ENCODE measurements at places on chromosomes 5 and 9.

- no peak for DNase-seq
Measured at GRCh38 chr9:114385397-114386181, 2.2 kb downstream of the AKNA start.

DNA sequence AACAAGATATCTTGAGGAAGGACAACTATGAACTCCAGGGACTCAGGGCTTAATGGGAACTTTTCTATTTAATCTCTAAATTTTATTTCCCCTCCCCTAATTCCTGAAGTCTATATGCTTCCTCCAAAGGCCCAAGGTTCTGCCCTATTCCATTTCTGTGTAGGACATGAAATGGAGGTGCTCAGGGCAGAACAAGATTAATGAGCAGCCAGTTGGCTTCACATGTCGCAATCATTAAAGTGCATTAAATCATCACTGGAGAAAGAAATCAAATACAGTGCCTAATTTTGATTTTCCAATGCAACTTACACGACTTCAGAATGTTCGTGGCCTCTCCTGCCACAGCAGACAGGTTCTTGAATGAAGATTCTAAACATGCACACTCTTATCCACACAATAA is 862.1 kb downstream of the PTPRD start:
- DNase-seq: no peak

DNA sequence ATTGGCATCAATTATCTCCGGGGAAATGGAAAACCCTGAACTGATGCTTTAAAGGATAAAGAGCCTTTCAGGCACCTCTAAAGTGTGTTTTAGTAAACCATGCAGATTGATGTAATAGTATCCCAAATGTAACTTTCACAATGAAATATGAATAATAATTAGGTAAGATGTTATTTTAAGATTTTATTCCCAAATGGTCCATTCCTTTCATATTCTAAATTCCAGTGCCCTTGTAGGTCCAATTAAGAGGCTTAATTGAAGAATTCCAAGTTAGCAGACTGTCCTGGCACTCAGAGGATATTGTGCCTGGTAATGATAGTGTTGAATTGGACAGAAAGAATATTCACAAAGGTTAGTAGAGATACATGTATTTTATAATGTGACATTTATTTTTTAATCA is 352.5 kb upstream of the NUDT12 start:
- DNase-seq: no peak

DNA sequence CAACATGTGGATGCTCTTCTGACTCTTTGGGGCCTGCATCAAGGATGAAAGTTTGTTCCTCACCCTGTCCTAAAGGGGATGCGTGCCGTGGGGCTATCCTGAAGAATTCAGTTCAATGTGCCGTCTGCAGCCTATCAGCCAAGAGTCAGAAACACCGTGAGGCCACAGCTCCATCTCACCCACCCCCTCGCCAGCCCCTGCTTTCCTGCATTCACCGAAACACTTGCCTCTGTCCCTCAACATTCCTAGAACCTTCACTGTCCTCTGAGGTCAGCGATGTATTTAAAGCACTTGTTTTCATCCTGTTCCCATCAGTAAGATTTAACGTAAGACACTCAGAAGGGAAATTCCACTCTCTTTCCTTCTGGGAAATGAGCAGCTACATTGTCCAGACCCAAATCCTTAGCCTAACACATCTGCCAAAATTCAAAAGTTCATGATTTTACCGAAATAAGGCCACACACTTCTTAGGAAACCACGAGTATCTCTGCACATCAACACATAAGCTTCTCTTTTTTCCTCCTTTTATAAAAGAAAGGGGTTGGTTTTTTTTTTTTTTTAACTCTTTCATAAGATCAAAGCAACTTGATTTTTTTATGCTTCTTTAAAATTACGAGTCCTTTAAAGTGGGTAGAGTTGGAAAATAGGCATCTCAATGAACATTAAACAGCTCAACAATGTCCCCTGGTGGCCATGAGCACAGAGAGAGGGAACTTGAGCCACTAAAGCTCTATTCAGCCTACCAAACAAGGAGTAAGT is 100.7 kb downstream of the SUSD1 start:
- no peak for DNase-seq

GRCh38 chr5:16508730-16509531 is 43.3 kb upstream of the ZNF622 start:
- no peak for DNase-seq

DNA sequence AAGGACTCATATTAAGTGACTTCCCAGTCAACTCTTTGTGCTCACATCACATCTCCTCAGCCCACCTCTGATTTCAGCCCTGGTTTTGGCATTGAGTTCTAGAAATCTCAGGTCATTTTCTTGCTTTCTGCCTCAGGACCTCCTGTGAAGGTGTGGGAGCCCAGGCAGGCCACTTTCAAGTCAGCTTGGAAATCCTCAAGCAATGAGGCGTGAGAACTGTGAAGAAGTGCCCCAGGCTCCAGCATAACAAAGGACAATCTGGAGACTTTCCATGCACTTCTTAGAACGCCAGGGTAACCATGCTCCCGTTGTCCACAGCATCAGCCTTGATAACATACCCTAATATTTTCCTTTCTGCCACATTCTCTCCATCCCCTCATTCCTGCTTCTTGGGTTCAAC is 131.2 kb upstream of the MAP3K1 start:
- no peak for DNase-seq

DNA sequence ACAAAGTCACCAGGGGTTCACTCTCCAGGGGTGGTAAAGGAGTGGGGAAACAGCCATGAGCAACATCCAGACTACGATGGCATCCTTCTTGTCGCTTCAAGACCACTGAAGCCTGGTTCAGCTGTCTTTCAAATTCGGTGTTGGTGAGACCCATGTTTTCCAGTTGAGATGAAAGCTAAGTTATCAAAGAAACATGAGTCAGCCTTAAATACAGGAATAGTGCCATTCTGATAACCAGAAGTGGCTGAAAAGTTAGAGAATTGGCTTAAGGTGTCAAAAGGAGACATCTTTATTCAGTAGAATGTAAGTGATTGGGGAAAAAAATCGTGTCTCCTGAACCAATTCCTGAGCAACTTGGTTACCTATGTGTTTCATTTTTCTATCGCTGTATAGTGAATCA is 7.0 kb upstream of the CARD19 start:
- no peak for DNase-seq

DNA sequence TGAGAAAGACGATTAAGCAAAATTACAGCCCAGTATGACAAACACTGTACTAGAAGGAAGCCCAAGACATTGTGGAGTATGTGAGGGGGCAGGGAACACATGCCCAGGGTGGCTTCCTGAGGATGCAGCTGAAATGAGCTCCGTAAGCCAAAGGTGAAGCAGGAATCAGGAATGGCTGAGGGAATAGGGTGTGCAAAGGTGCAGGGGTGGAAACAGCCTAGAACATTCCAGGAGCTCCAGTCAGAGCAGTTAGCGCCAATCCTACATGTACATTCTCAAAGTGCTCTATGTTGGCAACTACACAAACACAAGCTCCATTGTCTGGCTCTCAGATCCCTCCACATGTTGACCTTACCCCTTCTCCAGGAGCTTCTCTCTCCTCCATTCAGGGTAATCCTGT is 257.9 kb downstream of the MAN2A1 start:
- DNase-seq: no peak

- no peak for DNase-seq
Measured at GRCh38 chr9:115008536-115009270, 78.3 kb upstream of the TNFSF8 start.

GRCh38 chr5:64312491-64312890 is 146.8 kb downstream of the RNF180 start:
- DNase-seq: no peak

- DNase-seq: no peak
Measured at GRCh38 chr5:10563110-10563944, 543 bp upstream of the ANKRD33B start.

- DNase-seq: no peak
Measured at GRCh38 chr9:21096172-21096900, 18.6 kb upstream of the IFNB1 start.

- DNase-seq: peak; percentile 31
Measured at GRCh38 chr9:12640016-12640587, 53.1 kb upstream of the TYRP1 start.

GRCh38 chr9:120919843-120920805 is 6.5 kb downstream of the TRAF1 start:
- DNase-seq: no peak

DNA sequence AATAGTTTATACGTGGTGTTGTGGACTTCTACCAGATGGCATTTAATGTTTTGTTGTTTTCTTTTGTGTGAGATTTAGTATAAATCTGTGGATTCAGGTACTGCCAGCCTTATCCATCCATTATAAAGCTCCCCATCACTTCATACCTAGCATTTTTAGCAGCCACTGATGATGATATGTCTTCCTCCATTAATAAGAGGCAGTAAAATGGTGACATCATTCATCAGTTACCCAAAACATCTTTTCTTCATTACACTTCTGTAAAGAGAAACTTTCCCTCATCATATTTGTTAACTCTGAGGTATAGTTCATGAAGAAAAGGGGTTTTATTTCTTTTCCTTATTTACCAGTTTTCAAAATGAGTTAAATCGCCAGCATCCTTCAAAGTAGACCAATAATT is 19.4 kb downstream of the CHD1 start:
- no peak for DNase-seq

DNA sequence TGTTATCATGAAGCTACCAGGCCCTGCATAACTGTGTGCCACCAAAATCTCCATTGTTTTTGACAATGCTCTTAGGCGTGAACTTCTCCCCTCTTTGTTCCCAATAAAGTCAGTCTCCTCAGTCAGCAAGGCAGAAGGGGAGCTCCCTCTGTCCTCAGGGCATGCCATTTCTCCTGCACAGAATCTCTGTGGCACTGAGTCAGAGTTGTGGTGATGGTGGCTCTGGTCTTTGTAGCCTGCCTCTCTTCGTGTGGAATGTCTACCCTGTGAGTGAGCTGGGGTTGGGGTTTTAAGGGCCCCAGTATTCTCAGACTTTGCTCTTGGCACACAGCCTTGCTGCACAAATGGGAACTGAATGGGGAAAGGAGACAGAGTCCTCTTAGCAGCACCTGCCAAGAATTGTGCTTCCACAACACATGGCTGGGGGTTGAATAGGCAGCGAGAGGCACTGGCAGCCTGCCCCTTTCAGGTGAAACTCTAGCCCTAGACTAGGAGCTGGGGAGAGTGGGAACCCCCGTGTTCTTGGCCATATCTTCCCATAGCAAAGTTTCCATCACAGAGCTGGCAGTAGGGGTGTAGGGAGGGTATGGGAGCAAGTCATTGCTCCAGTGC is 146.6 kb downstream of the SH3GL2 start:
- DNase-seq: no peak

GRCh38 chr5:158039911-158040347 is 181.0 kb upstream of the CLINT1 start:
- DNase-seq: no peak

DNA sequence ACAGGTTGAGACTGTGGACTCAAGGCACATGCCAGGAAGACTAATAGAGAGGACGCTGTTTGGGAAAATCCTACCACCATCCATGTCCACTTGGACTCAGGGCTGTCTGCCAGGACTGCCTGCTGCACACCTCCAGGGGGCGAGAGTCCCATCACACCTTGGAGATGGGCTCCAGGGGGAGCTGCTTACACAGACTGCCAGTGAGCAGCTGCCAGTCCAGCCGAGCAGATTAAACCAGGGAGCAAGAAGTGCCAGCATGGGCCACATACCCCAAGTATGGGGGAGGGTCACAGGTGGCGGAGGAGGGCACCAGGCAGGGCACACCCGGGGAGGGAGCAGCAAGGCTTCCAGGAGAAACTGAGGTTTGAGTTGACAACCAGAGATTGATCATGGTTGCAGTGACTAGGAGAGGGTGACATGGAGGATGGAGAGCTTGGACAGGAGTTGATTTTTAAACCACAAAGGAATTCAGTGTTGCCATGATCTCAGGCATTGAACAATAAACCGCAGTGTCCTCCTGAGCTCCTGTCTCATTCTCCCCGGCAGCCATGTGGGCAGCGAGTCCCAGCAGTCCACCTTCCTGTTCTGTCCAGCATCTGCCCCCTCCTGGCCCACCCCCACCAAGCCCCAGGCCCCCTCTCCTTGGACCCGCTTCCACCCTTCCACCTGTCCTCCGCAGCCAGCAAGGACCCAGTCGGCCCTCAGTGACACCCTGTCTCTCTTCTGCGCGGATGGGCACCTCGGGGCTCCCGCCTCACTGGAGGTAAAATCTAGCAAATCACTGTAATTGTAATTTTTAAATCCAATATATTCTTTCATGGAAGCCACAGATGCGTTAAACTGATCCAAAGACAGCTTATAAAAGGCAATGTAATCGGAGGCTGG is 3.1 kb upstream of the VAV2 start:
- no peak for DNase-seq

- DNase-seq: no peak
Measured at GRCh38 chr5:138336952-138337684, 948 bp upstream of the FAM53C start.
